ENCODE measurements at places on chromosomes 13 and 19. TPM values are rescaled to one million over a fixed set of nuclear protein-coding genes. Genes with fewer than 3 reads are reported as not detected.

The DACH1 gene
- not detected for total RNA-seq

The ZNF844 gene
- 7.3 TPM for total RNA-seq

The NOSIP gene
- 46.8 TPM for total RNA-seq

The SYNGR4 gene
- not detected for total RNA-seq

The NLRP11 gene
- under 0.01 TPM for total RNA-seq

The ZNF224 gene
- total RNA-seq = 38.9 TPM

The TNNT1 gene
- total RNA-seq = 0.65 TPM

The ADGRE1 gene
- total RNA-seq = not detected

The FCAR gene
- not detected for total RNA-seq

The MCEMP1 gene
- total RNA-seq = not detected

The GPR12 gene
- total RNA-seq = not detected

The CEACAM16 gene
- total RNA-seq = not detected

The DNMT1 gene
- 36.7 TPM for total RNA-seq

The TUBA3C gene
- not detected for total RNA-seq

The WDR87 gene
- total RNA-seq = under 0.01 TPM

The PRR19 gene
- 0.32 TPM for total RNA-seq

The PRRG2 gene
- total RNA-seq = 2.2 TPM

The DAND5 gene
- total RNA-seq = 0.65 TPM

The WASF3 gene
- total RNA-seq = 15.9 TPM

The ZNF723 gene
- not detected for total RNA-seq

The AZU1 gene
- total RNA-seq = not detected

The IL4I1 gene
- total RNA-seq = 0.24 TPM
